ENCODE measurements at places on chromosomes 16 and 17. TPM values are rescaled to one million over a fixed set of nuclear protein-coding genes. Genes with fewer than 3 reads are reported as not detected.

ADAM11 gene
- 0.55 TPM for total RNA-seq

GSG1L gene
- not detected for total RNA-seq

PKMYT1 gene
- 105 TPM for total RNA-seq

DNA sequence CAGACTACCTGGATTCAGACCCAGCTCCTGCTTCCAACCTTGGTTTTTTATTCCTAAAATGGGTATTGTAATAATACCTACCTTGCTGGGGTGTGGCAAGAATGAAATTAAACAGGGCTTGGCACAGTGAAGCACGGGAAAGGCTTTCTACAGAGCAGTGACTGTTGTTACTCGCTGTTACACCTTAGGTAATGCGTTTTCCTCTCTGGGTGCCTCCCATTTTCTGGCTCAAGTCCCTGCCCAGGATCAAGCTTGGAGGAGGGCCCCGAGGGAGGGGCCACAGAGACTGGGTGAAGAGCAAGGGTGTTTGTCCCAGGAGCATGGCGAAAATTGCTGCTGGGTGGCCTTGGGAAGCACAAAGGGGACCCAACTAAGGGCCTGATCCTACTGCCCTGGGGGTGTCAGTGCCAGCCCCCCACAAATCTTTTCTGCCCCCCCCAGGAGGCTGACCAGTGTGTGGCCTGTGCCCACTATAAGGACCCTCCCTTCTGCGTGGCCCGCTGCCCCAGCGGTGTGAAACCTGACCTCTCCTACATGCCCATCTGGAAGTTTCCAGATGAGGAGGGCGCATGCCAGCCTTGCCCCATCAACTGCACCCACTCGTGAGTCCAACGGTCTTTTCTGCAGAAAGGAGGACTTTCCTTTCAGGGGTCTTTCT is 13.3 kb downstream of the MIEN1 start:
- no peak for DNase-seq

- DNase-seq: no peak
These were observed 23.7 kb downstream of the IST1 start for GRCh38 chr16:71919035-71919434.

GRCh38 chr17:36152639-36153120 is 23.8 kb downstream of the TBC1D3B start:
- no peak for DNase-seq

- no peak for DNase-seq
These were observed 31.5 kb downstream of the RBL2 start for GRCh38 chr16:53465606-53466280.

GRCh38 chr16:54174750-54175149 is 111.8 kb downstream of the IRX3 start:
- DNase-seq: no peak

Data from PC-9 (cell line).